IMR-90 (cell line): ENCODE measurements at places on chromosomes 6 and 20. TPM values are rescaled to one million over a fixed set of nuclear protein-coding genes. Genes with fewer than 3 reads are reported as not detected.

- DNase-seq = peak; percentile 82
These were observed 1019.5 kb upstream of the CITED2 start for GRCh38 chr6:140393665-140394540.

GRCh38 chr20:53247468-53248103 is 275.4 kb downstream of the TSHZ2 start:
- no peak for DNase-seq

The DEFB124 gene
- total RNA-seq = not detected in 2 replicates

GRCh38 chr20:40442181-40442963 is 246.7 kb downstream of the MAFB start:
- DNase-seq = no peak

The SLC24A3 gene
- total RNA-seq = not detected in 2 replicates

DNA sequence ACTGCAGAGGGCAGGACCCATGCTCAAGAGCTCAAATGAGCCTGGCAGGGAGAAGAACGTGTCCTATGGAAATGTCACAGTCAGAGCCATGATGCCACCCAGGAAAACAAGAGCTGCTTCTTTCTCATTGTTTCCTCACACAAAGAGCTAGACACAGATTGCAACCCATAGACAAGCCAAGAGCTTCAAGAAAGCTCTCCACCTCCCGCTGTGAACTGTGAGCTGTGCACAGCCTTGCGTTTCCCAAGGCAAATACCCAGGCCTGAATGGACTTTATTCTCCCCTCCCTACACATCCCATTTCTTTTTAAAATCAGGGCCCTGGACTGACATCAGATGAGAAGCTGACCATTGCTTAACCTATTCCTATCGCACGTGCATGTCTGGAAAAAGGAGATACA is 388.8 kb downstream of the RNGTT start:
- DNase-seq = no peak

GRCh38 chr20:37327748-37328147 is 18.2 kb upstream of the SRC start:
- peak; percentile 80 for DNase-seq

GRCh38 chr6:38957426-38957825 is 91.2 kb upstream of the GLP1R start:
- DNase-seq = no peak

DNA sequence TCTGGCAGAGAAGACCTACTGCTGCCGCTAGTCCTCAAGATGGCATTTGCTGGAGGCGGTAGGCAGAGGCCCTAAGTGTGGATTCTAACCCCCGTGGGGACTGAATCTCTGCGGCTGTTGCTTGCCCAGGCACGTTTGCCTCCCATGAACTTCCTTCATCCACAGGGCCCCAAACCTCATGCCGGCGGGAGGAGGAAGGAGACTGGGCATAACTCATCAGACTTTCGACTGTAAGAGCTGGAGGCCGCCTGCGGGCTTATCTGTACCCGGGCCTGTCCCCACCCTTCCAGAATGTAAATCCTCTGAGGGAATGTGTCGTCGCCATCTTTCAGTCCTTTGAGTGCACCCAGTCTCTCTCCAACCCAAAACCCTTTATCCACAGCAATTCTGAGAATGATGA is 990 bp downstream of the ZFP57 start:
- DNase-seq = no peak

The FAM120B gene
- 20.8 and 28.0 TPM in 2 replicates for total RNA-seq

DNA sequence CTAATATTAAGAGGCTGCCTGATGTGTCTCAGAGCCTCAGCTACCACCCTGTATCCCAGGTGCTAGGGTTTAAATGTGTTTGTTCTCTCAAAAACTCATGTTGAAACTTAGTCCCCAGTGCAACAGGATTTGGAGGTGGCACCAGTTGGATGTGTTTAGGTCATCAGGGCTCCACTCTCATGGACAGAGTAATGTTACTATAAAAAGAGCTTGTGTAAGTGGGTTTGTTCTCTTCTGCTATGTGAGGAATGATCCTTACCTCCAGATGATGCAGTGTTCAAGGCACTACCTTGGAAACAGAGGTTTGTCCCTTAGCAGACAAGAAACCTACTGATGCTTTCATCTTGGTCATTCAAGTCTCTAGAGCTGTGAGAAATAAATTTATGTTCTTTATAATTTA is 164.9 kb upstream of the EPHA7 start:
- DNase-seq = no peak

The RAB44 gene
- not detected in 2 replicates for total RNA-seq

DNA sequence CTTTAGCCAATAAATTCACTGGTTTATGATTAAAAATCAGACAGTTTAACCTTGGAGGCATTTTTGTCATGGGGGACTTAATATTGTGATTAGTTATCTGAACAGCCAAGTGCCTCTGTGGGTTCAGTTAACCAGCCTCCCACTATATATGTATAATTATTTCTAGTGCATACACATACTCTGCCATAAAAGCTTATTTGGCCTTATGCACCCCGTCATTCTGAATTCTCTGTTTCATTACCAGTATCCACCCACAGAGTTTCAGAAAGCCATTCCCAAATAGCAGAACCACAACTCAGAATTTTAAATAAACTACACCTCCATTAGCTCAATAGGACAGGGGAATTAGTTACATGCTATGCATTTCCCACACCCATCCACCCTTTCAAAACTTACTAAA is 279.7 kb downstream of the ZFAND3 start:
- DNase-seq = no peak

The CST3 gene
- 26.0 and 30.8 TPM in 2 replicates for total RNA-seq

DNA sequence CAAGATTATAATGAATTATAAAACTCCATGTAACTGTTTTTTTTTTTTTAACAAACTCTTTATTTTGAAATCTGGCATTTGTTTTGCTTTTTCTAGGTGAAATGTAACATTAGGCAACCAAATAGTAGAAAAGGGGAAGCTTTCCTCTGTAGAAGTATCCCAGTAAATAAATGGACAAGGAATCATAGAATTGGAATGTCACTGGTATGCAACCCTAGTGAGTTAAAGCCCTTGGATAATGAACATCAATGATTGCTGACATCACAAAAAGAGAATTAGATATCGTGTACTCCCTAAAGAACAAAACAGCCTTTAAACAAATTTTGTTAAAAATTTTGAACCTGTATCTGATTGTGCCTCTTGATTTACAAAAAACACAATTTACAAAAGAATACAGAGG is 93.9 kb upstream of the OGFRL1 start:
- peak; percentile 83 for DNase-seq
